ENCODE measurements at places on chromosomes 4 and X. TPM values are rescaled to one million over a fixed set of nuclear protein-coding genes. Genes with fewer than 3 reads are reported as not detected.

DNA sequence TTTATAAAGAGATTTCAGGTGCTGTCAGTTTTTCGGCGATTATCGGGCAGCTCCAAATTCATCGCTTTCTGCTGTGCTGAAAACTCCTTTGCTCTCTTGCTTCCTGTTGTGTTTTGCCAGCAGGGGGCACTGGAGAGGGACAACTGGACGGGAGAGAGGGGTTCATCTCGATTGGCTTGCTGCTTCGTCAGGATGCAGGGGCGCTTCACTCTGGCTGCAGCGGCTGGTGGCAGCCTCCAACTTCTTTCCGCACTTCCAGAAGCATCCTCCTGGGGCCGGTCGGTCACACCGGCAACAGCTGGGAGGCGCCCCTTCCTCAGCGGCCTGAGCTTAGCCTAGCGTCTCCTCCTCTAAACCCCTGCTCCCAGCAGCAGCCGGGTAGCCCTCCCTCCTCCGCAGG is 29.5 kb downstream of the MSL3 start:
- DNase-seq = peak; percentile 17

DNA sequence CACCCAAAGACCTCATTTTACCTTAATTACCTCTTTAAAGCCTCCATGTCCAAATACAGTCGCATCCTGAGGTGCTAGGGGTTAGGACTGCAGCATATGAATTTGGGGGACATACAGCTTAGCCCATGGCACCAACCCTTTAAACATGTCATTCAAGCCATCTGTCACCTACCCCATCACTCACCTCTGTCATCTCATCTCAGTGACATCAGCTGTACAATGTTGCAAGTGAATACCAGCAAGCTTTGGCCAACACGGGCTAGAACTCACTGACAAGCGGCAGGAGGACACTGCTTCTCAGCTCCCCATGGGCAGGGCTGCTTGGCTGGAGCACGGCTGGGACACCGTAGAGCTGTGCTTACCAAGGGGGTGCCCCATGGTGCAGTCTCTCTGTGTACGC is 107.5 kb downstream of the STK32B start:
- DNase-seq = no peak

GRCh38 chr4:134027931-134028330 is 173.7 kb downstream of the PABPC4L start:
- no peak for DNase-seq

DNA sequence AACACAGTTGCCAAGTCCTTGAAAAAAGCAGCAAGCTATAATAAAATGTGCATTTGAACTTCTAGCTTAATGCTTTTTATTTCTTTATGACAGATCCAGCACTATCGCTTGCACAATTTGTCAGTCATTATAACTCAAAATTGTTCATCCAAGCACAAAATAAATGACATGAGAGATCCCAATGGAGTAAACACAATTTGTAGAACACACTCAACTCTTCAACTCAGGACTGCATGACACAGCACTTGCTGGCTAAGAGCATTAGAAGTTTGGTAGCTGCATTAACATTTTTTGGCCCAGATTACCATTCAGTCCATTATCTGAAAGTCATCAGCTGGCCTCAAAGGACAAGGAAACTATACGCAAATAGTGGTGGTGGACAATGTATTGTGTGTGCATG is 530.1 kb downstream of the INPP4B start:
- DNase-seq = no peak

DNA sequence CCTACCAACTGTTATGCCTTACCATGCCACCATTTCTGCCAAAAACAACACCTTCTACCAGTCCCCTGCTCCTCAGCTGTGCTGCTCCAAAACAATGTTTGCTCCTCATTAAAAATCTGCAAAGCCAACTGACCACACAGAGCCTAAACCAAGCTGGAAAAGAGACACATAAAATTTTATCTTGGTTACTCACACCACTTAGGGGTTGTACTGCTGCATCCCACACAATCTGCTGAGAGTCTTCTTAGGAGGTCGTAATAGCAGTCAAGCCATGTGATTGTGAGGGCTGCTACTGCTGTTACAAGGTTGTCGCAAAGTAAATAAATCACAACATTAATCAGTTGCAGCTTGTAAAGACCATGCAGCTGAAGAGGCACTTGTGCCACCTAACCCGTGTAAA is 607.4 kb upstream of the FAM241A start:
- no peak for DNase-seq

Gene UGT2B11
- not detected for total RNA-seq

Gene SSX4B
- not detected for total RNA-seq

Gene FRMD7
- total RNA-seq = not detected

Gene OTUD5
- total RNA-seq = 40.6 TPM

Gene RNF128
- total RNA-seq = 42.4 TPM

Gene FGG
- 121 TPM for total RNA-seq
